ENCODE measurements at places on chromosomes 16 and 17.

DNA sequence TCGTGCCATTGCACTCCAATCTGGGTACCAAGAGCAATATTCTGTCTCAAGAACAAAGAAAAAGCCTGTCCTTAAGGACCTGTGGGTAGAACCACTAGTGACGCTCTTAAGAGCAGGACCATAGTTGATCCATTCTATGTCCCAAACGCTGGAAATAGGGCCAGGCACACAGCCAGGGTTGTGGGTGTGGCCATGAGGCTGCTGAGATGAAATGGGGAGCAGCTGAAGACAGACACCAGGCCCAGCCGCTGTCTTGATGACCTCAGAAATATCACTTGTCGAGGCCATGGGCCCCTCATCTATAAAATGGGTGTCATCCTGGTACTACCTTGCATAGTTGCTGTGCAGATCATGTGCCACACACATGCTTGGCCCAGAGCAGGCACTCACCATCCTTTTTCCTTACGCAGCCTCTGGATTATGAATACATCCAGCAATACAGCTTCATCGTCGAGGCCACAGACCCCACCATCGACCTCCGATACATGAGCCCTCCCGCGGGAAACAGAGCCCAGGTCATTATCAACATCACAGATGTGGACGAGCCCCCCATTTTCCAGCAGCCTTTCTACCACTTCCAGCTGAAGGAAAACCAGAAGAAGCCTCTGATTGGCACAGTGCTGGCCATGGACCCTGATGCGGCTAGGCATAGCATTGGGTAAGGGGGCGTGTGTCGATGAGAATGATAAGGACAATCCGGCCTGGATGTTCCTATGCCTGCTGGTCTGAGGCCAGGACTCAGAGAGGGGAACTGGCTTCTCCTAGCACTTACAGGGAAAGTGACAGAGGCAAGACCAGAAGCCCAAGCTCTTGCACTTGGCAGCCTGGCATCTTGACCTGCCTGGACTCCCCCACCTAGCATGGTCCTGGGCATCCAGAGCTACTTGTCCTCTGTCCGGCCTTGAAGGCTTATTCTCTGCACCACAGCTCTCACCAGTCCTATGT is 25.5 kb downstream of the CDH5 start:
- DNase-seq, result no peak

DNA sequence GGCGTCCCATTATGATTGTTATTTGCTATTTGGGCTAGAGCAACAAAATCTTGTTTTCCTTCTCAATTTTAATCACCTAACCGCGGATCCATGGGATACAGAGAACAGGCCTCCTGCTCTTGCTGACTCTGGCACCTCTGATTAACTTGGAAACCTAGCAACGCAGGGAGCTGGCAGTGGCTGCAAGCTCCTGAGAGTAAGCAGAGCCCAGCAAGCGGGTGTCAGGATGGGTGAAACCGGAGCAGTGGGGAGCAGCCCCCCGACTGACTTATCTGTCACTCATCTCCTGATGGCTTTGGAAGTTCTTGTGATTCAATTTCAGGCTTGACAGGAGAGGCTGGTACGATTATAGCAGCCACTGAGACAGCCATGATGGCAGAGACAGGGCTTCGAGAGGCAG is 45.5 kb upstream of the CDC42EP4 start:
- no peak for DNase-seq

GRCh38 chr17:27591986-27592385 is 39.0 kb upstream of the LGALS9 start:
- DNase-seq, result no peak

- DNase-seq, result peak; percentile 64
Measured at GRCh38 chr17:3723556-3724377, at the start of gene HASPIN. Gene HASPIN, plus strand, starts transcription at chr17:3723903. Its CDS starts 33 bp downstream, at chr17:3723936.

DNA sequence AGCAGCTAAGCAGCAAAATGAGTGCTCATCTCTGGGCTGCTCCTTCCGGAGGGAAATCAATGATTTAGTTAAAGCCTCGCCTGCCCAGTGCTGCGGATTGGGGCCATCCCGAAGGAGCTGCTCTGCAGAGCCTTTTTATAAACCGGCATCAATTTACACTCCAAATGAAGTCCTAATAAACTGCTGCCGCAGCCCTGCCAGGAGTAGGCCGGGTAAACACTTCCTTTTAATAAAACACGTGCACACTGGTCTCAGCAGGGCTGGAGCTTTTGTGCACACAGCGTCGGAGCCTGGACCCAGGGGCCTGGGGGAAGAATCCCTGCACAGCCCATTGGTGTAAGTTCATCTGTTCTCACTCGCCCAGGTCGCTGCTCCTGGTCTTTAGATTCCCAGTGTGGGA is 79.6 kb upstream of the HS3ST2 start:
- no peak for DNase-seq

DNA sequence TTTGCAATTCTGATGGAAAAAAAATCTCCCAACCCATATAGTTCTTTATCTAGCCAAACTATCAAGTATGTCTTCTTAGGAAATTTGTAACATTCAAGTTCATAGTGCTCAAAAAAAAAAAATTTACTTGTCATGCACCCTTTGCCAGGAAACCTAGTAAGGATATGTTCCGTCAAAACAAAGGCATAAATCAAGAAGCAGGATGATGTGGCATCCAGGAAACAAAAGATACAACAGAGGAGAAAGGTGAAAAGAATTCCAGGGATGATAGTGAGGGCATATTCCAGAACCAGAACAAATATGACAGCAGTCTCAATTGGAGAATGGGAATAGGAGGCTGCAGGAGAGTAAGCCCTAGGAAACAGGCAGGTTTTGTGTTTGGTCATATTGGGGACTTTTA is 104.6 kb downstream of the SPAG9 start:
- DNase-seq, result no peak

DNA sequence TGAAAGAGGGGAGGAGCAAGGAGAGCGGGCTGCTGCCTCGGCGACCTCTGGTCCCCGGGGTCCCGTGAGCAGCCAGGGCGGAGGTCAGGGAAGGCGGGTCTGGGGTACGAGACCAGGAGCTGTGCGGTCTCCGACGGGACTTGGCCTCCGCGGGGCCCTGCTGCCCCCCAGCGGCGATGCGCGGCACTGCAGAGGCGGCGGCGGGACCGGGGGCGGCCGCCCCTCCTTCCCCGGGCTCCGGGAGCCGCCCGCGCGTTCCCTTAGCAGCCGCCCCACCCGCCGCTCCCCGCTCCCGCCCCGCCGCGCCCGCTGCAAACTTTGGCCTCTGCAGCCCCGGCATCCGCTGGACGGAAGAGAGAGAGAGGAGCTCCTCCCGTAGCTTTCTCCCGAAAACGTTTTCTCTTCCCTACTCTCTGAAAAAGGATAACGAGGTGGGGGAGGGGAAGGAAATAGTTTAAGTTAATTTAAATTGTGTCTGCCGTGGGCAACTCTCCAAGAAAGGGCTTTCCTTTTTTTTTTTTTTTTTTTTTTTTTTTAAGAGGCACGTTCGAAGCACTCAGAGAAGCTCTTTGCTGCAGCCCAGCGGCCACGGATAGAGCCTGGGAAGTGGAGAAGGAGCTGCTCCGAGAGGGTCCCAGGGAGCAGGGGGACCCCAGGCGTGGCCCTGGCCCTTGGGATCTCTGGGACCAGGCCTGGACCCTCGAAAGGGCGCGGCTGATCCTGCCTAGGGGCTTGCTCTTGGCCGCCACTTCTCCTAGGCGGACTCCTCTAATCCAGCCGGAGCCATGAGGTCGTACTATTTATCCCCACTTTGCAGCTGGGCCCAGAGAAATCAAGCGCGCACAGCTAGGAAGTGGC is 43.2 kb downstream of the C16orf82 start:
- DNase-seq, result no peak

- DNase-seq, result no peak
Measured at GRCh38 chr17:2844416-2844815, 48.2 kb downstream of the RAP1GAP2 start.

DNA sequence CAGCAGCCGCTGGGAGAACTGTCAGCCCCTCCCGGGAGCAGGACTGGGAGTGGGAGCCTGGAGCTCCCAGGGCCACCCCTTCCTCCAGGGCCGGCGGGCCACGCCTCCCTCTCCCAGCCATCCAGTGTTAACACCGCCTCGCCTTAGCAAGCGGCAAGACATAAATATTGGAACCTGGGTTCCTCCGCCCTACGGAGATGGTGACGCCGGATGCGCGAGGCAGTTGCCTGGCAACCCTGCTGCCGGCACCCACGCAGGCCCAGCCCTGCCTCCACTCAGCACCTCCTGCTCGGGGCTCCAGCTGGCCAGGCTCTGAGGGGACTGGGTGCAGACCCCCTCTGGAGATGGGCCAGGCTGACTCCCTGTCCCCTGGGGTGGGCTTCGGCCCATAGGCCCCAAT is 27.4 kb upstream of the CACNA1H start:
- DNase-seq, result no peak

DNA sequence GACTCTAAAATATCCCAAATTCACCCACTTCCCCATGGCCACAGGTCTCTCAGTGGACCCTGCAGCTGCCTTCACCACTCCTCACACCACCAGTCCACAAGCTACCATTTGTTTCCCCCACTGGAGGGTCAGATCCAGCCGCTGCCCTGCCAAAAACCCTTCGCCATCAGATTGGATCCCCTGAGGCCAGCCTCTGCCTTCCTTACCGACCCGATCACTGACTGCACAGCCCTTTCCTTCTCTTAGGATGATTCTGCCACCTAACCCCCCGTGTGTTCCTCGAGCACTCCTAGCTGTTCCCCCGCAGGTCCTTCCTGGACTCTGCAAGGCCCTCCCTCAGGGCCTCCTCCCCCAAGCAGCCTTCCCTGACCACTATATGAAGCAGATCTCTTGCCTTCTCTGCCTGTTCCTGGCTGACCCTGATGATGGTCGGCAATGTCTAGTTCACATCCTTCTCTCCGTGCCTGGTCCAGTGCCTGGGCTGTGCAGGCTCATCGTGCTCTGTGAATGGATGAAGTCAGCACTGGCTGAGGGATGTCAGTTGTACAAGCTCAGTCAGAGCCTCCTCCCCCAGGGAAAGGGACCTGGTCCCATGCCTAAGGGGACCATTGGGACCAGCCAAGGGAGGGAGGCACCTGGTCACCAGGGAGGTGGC is 46.0 kb downstream of the CPNE2 start:
- DNase-seq, result no peak

DNA sequence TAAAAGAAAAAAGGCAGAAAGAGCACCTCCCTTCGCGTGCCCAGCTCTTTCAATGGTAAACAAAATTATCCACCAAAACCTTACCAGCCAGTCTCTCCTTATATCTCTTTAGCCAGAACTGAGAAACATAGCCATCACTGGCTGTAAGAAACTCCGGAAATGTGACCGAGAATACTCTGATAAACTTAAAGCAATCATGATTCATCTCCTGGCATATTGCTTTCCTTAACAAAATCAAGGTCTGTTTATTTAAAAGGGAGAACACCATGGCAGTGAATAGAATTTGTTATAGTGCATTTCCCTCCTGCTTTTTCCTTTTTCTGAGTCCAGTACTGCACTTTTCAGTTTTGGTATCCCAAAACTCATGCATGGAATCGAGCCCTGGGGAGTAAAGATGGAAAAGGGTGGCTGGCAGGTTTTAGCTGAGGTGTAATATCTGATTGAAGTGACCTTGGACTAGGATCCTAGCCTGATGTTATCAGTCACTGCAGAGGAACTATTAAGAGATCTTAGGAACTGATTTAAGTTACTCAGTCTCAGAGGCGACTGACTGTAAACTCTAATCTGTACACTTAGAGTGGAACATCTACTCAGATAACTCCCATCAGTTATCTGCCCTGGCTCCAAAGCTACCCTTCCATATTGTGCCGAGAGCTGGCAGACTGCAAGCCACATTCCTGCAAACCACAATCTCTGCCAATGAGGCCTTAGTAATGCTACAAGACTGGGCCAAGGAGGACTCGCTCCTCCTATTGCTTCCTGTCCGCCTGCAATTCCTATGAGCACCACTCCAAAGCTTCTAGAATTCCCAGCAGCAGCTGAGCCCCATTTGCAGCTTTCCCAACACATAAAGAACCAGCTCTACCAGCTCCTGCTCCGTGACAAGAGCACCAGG is 7.4 kb upstream of the COX10 start:
- DNase-seq, result peak; percentile 69

GRCh38 chr16:89915303-89916232 is 3.1 kb upstream of the MC1R start:
- DNase-seq, result no peak

- no peak for DNase-seq
Measured at GRCh38 chr17:76883744-76884525, 15.7 kb downstream of the MGAT5B start.

DNA sequence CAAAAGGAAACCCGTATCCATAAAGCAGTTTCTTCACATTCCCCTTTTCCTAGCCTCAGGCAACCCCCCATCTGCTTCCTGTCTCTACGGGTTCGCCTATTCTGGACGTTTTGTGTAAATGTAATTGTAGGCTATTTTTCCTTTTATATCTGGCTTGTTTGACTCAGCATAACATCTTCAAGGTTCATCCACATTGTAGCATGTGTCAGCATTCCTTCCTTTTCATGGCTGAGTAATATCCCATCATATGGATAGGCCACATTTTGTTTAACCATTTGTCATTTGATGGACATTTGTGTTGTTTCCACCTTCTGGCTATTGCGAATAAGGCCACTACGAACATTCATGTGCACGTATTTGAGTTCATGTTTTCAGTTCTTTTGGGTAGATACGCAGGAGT is 54.6 kb downstream of the FOXL1 start:
- DNase-seq, result no peak

DNA sequence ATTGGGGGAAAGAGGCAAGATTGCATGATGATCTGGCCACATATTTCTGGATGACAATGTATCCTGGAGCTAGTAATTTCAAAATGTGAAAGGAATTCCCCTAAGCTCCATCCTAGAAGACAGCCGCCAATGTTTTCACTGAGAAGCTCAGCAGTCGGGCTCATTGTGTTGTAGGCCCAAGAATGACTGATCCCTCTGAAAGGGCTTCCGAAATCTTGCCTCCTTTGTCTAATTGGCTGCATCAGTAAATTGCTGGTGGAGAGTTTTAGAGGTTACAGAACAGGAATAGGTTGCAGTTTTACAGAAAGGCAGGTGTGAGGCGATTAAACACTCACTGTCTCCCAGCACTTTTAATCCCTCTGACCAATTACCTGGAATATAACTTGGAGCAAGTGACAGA is 464.1 kb upstream of the SALL1 start:
- no peak for DNase-seq

DNA sequence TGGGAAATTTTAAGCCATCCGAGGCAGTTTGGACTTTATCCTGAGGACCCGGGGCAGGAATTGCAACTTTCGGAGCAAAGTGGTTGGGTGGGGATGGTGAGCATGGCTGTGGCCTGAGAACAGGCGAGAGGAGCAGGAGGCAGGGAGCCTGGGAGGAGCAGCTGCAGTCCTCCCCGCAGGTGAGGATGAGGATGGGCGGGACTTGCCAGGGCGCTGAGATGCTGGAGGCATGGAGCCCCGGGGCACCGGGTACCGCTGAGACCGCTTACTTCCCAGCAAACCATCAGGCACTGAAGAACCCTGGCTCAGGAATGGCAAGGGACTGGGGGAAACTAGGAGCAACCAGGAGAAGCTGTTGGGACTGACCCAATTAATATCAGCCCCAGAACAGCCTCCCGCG is 210.8 kb downstream of the GSG1L start:
- DNase-seq, result no peak

- peak; percentile 64 for DNase-seq
Measured at GRCh38 chr16:16021988-16022682, 72.7 kb downstream of the ABCC1 start.

- no peak for DNase-seq
Measured at GRCh38 chr16:69706256-69706974, 19.9 kb downstream of the NQO1 start.

- no peak for DNase-seq
Measured at GRCh38 chr17:19385521-19385983, 1.4 kb downstream of the MFAP4 start.

- no peak for DNase-seq
Measured at GRCh38 chr17:28569446-28569845, 1.9 kb downstream of the PIGS start.

Measured in SW 1271 (cell line).